ENCODE measurements at places on chromosomes 16 and 17.

- DNase-seq = no peak
Observed at GRCh38 chr16:81521141-81521626, 76.6 kb downstream of the CMIP start.

- DNase-seq = no peak
Observed at GRCh38 chr16:29154676-29155121, 169.8 kb downstream of the LAT start.

DNA sequence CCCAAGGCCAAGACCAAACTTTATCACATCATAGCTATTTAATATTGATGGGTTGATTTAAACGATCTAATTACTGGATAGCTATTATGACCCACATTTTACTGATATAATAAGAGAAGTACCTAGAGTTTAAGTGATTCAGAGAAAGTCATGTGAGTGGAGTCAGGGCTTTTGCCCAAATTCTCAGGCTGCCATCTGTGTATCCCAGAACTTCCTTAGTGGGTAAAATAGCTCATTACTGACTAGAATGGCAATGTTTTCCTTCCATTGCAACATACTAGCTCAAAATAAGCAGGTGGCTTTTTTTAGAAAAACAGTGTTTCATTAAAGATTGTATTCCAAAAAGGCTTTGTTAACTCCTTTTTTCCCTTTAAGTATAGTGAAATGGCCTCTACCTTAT lies 113.9 kb upstream of the MAF start:
- DNase-seq = no peak

DNA sequence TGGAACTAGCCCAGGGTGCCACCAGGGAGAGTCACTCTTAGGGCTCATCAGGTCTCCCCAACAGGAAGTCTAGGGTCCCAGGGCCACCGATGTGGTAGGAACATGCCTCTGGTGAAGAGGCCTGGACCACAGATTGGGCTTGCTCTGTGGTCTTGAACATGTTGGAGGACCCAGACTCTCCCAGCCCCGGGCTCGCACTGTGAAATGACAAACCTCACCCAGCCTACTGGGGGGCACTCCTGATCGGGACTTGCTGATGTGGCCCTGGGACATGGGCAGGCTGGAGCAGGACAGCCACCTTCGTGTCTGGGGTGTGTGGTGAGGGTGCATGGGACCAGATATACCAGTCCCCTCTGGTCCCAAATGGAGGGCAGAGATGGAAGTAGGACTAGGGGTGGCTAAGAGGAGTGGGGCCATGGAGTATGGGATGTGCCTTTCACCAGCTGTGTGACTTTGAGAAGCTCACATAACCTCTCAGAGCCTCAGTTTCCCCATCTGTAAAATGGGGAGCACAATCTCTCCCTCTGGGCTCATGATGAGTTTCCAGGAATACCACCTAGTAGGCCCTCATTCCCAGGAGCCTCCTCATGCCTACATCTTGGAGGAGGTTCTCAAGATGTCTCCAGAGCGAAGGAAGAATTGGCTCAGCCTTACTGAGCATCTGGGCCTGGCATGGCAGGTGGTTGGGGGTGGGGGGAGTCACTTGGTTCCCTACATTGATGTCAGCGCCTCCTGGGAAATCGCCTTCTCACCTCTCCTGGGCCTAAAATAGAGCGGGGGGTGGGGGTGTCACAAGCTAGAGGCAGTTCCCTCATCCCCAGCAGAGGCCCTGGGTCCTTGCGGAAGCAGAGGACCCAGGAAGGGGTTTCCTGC lies 1.5 kb upstream of the ADAM11 start:
- no peak for DNase-seq

GRCh38 chr17:49404361-49404760 lies 10.3 kb downstream of the PHB1 start:
- no peak for DNase-seq

DNA sequence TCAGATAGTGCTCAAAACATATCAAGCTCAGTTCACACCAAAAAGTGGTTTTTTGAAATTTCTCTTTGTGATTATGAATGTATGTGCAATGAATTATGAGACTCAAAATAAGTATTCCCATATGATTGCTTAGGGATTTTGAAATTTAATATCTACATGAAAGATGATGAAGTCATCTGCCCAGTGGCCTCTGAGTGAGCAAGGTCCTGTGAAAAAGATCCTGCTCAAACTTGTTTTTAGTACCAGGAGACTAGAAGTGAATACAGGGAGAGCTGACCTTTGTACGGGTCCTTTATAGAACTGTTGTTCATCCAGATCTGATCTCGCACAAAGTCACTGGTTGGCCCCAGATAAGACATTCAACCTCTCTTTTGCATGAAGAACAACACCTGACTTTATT lies 151.9 kb upstream of the MAF start:
- no peak for DNase-seq

- peak; percentile 68 for DNase-seq
Observed at GRCh38 chr16:4372001-4372577, 441 bp downstream of the VASN start.

DNA sequence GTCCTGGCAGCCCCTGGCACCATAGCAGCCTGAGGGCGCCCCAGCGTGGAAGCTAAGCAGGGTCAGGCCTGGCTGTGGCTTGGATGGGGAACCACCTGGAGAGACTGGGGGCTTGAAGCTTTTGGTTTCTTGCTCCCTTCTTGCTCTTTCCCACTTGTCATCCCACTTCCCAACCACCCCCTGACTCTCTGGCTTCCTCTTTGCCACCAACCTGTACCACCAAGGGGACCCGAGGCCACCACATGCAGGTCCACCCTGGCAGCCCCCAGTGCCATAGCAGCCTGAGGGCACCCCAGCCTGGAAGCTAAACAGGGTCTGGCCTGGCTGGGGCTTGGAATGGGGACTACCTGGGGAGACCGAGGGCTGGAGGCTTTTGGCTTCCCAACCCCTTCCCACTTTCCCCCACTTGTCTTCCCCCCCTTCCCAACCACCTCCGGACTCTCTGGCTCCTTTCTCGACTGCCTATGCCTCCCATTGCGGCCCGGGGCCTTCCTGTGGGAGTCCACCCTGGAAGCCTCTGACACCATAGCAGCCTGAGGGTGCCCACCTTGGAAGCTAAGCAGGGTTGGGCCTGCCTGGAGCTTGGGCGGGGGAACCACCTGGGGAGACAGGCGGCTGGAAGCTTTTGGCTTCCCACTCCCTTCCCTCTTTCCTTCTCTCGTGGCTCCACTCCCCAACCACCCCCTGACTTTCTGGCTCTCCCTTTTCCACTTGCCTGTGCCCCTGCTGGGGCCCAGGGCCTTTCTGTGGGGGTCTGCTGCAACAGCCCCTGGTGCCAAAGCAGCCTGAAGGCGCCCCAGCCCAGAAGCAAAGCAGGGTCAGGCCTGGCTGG lies 2294.4 kb downstream of the TP53TG3F start:
- no peak for DNase-seq

DNA sequence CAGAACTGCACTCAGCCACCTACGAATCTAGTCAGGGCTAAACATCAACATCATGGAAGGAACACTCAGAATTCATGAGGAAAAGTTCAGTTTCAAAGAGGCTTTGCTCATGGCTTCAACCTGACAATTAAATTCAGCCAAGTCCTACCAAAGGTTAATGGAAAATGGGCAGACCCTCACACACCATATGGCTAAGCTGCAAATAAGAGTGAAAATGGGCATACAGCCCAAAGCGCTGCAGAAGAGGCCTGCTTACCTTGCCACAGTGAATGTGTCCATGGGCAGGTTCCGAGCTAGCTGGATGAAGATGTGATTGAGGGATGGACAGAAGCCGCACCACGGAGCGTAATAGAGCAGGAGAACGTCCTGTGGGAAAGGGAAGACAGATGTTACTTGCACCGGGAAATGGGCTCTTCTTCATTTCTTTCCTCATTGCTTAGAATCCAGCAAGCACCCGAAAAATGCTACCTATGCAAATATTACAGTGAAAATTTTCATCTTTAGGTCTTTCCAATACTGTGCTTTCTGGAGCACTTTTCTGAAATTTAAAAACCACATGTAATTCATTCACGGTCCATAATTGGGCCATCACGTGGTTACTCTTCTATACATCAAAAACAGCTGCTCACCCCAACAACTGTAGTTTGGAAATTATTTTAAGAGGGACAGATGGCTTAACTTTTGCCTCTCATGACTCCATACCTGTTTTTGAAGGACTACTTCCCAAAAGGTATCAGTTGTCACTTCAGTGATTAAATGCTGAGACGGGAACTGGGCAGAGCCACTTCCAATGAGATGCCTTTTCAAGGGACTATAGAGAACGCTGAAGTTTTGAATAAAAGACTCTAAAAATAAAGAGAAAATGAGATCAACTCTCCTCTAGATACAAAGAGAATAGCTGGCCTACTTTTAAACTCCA lies 19.6 kb downstream of the SNN start:
- no peak for DNase-seq

GRCh38 chr17:15267996-15268395 lies 2.9 kb upstream of the PMP22 start:
- no peak for DNase-seq

DNA sequence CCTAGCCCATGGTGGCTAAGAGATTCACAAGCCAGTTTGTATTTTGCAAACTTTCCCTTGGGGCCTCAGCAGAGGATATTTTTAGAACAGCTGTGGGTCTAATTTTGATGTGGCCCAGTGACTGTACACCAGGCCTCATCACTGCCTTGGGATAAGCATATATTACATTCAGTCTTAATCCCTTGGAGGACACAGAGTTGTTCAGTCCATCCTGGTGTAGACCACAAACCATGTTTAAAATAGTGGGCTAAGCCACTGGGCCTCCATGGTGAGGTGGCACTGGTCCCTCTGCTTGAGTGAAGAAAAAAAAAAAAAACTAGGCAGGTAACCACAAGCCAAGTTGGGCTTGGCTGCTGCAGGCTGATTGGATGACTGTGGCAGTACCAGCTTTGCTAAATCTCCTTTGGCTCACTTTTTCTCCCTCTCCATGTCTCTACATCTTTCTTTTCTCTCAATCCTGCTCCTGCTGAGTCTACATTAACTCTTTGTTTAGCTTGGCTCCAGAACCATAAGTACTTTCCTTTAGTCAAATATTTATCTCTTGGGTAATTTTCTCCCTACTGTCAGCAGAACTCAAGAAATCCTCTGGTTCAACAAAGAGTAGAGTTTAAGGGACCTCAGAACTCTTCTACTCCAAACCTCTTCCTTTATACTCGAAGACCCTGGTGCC lies 120.0 kb upstream of the TBX2 start:
- DNase-seq = no peak

DNA sequence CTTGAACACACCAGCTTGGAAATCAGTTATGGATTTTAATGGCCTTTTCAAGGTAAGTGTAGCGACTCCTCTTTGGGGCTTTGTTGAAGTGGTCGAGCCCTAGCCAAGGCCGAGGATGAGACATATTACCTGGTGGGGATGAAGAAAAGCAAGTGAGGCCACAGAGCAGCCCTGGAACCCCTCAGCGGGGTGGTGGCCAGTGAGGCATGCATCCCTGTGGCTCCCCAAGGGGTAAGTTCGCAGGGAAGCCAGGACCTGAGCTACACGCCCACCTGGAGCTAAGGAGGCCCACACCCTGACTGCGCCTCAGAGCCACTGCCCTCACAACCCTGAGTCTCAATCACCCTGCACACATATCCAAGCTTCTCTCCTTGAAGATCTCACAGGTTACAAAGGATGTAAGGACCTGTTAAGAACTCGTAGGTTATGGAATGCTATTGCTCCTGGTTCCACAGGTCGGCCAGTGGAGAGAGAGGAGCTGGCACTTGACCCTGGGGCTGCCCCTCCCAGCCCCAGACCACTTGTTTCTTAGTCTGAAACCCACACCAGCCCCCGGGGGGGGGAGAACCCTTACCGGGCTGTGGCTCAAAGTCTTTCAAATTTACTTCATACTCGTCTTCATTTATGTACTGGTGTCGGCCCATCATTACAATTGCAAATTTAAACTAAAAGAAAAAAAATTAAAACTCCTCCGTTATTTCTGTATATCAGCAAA lies 12.0 kb downstream of the LITAFD start:
- DNase-seq = no peak

- DNase-seq = no peak
Observed at GRCh38 chr16:11033629-11034420, 89.5 kb downstream of the CLEC16A start.

- DNase-seq = peak; percentile 89
Observed at GRCh38 chr17:18093616-18094408, 6.1 kb downstream of the DRG2 start.

- peak; percentile 60 for DNase-seq
Observed at GRCh38 chr17:37605813-37606505, 3.3 kb downstream of the SYNRG start.

DNA sequence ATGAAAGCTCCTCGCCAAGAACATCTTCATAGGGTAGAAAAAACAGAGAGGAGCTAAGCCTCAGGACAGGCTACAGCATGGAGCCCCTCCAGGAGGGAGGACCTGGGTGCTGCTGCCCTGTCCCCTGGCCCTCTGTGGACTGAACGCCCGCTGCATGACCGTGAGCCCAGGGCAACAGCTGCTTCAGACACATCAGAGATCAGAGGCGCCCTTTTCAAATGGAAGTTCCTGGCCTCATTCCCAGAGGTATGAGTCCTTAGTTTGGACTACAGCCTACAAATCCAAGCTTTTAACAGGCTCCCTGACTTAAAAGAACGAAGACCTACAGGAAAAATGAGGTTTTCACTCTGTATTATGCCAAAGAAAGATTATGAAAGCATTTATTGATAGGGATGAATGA lies 48.5 kb downstream of the ZNF18 start:
- peak; percentile 47 for DNase-seq

All from ELR (cell line).